Activated CD4-positive, alpha-beta T cell treated with anti-CD3 and anti-CD28 coated beads, Interleukin-10, Interleukin-2, amounts not matched to agents 100 ng/mL and 50 ng/mL, durations not matched to agents 16 hours and 8 hours (primary cell): ENCODE measurements at places on chromosomes 16 and 17.
A peak's percentile ranks its signal among the peaks of the same experiment; 100 is the strongest.

DNA sequence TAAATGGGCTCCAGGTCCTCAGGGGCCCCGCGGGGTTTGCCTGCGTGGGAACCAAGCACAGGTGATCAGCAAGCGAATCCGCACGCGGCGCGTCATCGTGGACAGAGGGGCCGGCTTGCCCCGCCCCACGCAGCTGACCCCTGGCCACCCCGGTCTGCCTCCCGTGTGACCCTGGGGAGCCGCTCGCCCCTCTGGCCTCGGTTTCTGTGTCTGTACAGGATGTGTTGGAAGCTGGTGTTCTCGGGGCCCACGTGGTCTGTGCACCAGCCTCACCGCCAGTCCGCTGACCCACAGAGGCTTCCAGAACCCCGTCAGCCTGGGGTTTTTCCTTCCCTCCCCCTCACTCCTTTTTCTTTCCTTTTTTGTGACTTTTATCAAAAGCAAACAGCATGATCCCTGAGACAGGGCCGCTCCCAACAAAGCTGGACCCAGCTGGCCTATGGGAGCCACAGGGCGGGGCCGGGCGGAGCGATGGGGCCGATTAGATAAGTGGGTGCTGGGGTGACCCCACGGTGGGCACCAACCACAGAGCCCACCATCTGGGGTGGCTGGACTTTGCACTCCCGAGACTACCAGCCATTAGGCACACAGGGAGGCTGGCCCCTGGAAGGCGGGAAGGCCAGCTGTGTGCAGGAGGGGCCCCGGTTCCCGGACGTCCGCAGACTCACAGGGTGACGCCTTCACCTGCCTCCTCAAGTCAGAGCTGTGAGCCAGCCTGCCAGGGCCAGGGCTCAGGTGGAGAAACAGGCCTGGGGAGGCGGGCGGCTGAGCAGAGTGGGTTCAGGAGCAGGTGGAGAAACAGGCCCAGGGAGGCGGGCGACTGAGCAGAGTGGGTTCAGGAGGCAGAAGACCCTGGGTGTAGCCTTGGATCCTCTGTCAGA lies 56.0 kb downstream of the ZFPM1 start:
- no peak for DNase-seq

- DNase-seq = peak; percentile 72
Measured at GRCh38 chr17:29124135-29124924, 55.9 kb downstream of the MYO18A start.

DNA sequence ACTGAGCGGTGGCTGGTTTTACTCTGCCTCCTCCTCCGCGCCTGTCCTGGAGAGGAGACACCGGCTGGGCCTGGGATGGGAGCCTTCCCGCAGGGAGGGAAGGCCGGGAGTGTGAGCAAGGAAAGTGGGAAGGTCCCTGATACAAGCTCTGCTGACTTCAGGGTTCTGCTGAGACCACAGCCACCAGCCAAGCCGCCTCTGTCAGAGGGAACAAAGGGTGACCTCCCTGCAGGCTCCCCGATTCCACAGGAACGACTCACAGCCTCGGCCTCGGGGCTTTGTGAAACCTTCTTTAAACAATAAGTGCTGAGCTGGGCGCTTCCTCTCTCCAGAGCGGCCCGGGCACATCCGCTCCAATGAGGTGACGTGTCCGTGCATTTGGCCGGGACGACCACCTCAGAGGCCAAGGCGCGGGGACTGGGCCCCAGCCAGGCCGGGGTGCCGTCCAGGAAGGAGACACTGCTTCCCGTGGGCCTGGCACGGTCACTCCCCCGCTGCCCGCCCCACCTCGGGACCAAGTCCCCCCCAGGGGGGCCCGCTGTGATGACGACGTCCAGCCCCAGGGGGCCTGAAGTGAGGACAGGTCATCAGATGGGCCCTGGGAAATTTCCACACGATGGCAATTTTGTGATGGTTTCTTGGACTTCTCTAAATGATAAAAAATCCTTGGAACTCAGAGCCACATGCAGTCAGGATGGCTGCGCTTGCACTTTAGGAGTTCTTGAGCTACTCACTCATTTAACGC lies 11.8 kb upstream of the CIBAR2 start:
- DNase-seq = no peak

DNA sequence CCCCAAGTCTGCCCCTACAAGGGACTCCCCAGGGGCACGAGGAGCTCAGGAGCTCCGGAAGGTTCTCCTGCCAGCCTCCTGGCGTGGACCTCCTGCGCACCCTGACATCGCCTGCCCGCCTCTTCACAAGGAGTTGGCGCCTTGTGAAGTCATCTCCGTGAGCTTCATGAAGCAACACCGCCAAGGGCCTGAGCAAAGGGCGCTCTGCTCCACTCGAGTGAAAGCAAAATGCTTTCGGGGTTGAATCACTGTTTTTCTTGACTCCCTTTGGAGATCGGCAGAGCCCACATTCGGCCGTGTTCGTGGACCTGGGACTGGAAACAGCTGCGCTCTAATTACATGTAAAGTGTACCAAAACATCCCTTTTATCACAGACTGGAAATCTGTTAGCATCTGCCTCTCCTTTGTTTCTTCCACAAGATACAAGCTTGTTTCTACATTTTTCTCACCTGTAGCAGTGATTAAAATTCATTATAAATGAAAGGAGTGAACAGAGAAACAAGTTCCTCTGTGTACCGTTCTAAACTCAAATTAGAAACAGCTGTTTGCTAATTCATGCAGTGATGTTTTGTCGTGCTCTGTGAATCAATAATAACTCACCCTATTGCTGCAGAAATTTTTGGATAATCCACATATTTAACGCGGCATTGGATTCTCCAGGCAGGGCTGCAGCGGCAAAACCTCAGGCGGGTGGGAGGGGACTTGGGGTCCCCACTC lies 203.3 kb downstream of the ZNF423 start:
- no peak for DNase-seq

DNA sequence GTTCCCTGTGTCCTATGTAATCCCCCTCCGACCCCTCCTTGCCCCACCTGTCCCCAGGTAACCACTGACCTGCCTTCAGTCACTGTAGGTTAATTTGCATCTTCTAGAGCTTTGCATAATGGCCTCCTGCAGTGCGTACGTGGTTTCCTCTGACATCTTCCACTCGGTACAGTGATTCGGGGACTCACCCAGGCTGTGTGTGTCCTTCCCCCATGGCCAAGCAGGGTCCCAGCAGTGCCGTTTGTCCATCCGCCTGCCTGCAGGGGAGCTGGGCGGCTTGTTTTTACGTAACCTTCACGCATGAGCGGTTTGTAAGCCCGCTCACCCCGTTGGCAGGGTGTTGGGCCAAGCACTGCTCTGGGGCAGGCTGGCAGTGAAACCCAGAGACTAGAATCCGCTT lies 7.9 kb downstream of the MAPK8IP3 start:
- DNase-seq = no peak

GRCh38 chr16:4465977-4466779 lies 8.2 kb downstream of the NMRAL1 start:
- peak; percentile 74 for DNase-seq

DNA sequence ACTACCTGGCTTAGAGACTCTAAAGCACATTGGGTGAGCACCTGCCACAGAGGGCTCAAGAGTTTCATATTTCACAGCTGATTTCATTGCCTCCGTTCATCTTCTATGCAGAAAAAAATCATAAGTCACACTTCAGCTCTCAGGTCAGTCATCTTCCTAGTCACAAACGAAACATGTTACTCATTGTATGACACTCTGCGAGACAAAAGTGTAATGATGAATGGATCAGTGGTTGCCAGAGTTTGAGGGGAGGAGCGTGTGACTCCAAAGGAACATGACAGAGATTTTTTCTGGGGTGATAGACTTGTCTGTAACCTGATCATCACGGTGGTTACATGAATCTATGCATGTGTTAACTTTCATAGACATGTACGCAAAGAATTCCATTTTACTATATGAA lies 195.2 kb upstream of the CNTNAP4 start:
- no peak for DNase-seq

- DNase-seq = no peak
Measured at GRCh38 chr16:55041540-55042234, 111.0 kb downstream of the IRX5 start.

DNA sequence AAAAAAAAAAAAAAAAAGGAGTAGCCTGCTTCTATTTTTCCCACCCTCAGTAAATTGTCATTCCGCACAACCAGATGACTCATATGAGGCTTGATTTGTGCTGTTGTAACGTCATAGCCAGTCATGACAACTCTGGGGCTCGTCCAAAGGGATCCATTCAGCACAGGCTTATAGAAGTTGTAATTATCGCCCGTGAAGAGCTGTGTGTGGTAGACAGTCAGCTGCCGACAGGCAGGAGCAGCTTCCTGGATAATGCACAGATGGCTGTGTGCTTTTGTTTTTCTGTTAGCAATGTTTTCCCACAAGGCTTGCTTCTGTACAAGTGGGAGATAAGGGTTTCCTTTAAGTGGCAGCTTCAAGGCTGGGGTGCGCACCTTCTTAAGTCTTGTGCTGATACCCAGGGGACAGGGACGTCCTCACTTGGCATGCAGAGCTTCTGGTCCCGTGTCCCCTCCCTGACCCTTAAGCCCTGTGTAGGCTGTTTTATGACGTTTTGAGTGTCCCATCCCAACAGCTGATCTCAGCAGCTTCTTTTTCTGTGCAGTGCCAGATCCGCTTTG lies 26.0 kb downstream of the SNX29 start:
- no peak for DNase-seq

- no peak for DNase-seq
Measured at GRCh38 chr16:21260870-21261791, 17.0 kb downstream of the CRYM start.

DNA sequence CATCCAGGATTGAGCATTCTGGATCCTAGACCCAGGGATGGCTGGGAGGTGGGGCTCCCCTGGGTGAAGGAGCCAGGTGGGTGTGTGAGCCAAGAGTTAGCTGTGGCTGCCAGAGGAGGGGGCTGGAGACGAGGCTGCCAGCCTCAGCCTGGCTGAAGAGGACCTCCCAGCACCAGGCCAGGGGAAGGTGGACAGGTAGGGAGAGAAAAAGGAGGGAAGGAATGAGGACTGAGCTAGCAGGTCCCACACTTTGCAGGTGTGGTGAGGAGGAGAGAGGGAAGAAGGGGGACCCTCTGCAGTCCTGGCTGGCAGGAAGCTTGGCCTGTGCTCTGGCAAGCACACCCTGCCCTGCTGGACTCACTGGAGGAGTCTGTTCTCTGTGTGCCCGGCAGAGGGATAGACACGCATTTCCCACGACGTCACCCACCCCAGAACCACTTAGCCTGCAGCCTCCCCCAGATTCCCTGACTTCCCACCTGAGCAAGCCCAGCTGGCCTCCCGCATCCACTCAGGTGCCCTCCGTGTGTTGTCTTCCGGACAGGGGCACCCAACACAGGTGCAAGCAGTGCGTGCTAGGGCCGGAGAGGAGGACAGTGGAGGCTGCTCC lies 42.0 kb downstream of the SOCS3 start:
- DNase-seq = no peak

DNA sequence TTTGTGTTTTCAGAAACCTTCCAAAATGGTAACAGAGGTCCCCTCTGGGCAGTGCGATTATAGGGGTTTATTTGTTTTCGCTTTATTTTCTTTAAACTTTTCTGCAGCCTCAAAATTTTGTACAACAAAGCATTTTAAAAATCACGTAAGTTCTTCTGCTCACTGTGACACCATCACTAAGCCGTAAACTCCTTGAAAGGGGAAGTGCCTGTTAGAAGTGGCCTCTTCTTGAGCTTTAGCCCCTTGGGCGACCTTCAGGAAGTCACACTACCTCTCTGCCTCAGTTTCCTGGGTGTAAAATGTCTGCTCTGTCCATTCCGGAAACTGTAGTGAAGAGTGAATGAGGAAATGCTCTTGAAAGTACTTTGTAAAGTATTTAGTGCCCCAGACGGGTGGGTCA lies 26.6 kb downstream of the ARHGAP27 start:
- DNase-seq = no peak

- no peak for DNase-seq
Measured at GRCh38 chr16:69917739-69918138, 33.4 kb upstream of the CLEC18A start.

- DNase-seq = no peak
Measured at GRCh38 chr16:82042144-82042543, 7.1 kb downstream of the HSD17B2 start.

DNA sequence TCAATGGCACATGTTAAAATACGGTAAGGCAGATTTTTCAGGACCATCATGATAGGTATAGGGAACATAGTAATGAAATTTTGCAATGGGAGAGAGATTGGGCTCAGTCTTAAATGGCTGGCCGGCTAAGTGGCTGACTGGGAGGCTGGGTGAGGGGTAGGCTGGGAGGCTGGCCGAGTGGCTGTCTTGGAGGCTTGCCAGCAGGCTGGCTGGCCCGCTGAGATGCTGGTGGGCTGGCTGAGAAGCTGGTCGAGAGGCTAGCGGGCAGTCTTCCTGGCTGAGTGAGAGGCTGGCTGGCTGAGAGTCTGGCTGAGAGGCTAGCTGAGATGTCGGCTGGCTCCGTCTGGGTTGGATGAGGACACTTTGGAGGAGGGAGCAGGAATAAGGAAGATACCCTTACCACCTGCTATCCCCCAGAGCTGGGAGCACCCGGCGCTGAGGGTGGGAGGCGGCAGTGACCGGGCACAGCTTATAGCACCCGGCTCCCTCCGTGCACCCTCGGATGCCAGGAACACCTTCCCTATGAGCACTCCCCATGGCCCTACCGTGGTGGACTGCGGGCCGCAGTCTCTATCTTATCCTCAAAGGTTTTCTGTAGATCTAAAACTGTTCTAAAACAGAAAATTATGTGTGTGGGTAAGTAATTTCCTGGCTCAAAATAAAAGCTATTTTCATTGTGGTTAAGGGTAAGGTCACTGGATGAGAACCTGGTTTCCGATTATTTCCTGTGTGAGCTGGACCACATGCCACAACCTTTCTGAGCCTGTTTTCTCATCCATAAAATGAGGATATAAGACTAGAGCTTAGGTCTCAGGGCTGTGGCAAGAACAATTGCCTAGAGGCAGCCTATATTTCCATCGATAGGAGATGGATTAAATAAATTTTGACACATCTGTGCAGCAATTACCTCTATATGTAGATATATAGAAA lies 34.5 kb upstream of the TMC5 start:
- DNase-seq = peak; percentile 15

- no peak for DNase-seq
Measured at GRCh38 chr16:8863594-8864424, 5.0 kb downstream of the CARHSP1 start.

- no peak for DNase-seq
Measured at GRCh38 chr16:57213462-57213861, 27.3 kb downstream of the RSPRY1 start.

DNA sequence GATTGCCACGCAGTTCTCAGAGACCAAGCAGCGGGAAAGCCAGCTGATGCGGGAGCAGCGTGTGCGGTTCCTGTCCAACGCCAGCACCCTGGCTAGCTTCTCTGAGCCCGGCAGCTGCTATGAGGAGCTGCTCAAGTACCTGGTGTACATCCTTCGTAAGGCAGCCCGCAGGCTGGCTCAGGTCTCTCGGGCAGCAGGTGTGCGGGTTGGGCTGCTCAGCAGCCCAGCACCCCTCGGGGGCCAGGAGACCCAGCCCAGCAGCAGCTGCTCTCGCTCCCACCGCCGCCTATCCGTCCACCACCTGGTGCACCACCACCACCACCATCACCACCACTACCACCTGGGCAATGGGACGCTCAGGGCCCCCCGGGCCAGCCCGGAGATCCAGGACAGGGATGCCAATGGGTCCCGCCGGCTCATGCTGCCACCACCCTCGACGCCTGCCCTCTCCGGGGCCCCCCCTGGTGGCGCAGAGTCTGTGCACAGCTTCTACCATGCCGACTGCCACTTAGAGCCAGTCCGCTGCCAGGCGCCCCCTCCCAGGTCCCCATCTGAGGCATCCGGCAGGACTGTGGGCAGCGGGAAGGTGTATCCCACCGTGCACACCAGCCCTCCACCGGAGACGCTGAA lies 15.2 kb downstream of the CACNA1G start:
- no peak for DNase-seq

GRCh38 chr16:56810954-56811353 lies 54.1 kb upstream of the SLC12A3 start:
- DNase-seq = no peak

- no peak for DNase-seq
Measured at GRCh38 chr16:87068762-87069150, 248.4 kb downstream of the C16orf95 start.
